ENCODE measurements at places on chromosomes 3 and 15. TPM values are rescaled to one million over a fixed set of nuclear protein-coding genes. Genes with fewer than 3 reads are reported as not detected.

Gene UNC13C
- not detected for total RNA-seq

Gene KLHDC8B
- 21.8 TPM for total RNA-seq

Gene PRICKLE2
- 20.6 TPM for total RNA-seq

Gene SAMMSON
- total RNA-seq, result not detected

Gene AMIGO3
- total RNA-seq, result not detected

Gene ACKR4
- total RNA-seq, result 6.3 TPM

Measured in HFFc6 (cell line).